ENCODE measurements at places on chromosomes 2 and 18.

- DNase-seq = no peak
These were observed 56.6 kb downstream of the CLHC1 start for GRCh38 chr2:55175254-55176093.

DNA sequence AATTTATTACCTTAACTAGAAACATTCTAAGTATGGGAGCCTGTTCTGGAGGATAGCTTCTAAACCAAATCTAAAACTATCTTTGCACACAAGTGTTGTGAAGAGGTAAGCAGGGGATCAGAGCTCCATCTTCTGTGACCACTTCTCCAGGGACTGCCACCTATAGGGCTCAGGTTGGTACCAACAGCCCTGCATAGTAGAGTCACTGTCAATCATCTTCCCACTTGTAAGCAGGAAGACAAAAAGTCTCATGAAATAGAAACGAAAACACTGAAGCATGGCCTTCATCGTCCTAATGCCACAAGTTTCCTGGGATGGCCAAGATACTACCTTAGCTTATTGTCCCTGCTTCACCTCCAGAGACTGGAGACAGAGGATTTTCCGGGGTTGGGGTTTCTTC, 43.8 kb downstream of the KANSL3 start:
- DNase-seq = no peak

DNA sequence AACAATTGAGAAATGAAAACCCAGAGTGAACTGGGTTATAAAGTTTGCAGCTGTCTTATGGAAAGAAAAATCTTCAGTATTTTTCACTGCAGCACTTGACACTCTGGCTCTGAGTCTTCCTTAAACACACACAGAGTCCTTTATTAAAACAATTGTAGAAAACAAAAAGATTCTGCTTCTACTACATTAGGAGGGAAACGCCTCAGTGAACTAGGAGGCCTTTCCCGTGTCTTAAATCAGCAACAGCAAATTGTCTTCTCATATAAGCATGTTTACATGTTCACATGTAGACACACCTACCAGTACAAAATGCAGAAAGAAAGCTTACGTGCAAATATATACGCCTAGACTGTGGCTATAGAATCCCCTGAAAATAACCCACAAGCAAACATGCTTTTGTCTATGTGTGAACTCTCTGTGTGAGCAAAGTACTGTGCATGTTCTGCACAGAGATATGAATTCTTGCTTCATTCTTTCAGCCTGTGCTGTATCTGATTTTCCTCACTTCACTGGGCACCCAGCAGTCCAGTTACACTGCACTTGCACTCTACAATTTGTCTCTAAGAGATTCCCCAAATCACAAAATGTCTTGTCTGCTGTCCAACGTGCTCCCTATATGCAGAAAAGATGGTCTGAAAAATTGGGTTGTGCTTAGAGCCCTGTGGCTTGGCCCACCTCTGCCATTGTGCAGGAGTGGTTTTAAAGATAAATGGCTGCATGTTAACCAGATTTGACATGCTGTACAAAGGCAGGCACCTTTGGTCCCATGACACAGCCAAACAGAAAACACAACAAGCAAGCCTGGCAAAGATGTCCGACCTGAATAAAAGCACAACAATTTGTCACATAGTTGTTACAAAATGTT, 24.5 kb downstream of the ZEB2 start:
- DNase-seq = no peak

DNA sequence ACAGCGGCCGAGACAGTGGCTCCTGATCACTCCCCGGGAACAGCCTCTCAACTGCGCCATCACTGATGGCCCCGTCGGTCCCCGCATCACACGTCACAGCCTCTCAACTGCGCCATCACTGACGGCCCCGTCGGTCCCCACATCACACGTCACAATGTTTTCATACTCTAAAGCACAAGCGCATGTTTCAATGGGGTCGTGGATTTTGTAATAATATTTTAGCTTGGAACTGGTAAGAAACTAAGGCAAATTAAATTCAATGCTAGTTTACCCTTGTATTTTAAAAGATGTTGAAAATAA, 44.2 kb upstream of the CTDP1 start:
- no peak for DNase-seq

- no peak for DNase-seq
These were observed 14.0 kb upstream of the PRKCE start for GRCh38 chr2:45637440-45637839.

GRCh38 chr2:69482471-69482870, 45.2 kb upstream of the NFU1 start:
- DNase-seq = no peak

DNA sequence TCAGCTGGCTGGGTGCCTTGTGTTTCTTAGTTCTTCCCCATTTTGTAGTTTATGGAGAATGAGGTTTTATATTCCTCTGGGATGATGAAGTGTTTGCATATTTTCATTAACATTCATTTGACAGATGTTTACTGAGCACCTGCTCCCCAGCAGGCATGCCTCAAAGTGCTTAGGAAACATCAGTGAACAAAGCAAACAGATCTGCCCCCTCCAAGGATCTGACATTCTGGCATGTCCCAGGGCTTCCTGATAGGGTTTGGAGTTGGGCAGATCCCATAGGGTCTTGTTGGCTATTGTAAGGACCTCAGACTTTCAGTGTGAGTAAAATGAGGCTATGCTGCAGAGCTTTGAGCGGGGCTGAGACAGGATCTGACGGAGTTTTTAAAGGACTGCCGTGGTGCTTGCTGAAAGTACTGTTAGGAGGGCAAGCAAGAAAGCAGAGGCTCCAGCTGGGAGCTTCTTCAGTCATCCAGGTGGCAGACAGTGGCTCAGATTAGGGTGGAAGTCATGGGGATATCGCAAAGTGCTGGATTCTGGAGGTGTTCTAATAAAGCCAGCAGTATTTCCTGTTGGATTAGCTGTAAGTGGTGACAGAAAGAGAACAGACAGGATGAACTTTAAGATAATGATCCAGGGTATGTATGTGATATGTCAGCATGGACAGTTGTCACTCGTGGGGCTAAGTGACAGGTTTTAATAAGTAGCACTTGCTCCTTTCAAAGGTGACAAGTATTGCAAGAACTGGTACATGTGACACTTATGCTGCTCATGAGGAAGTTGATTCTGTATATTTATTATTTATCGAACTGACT, 11.3 kb upstream of the IAH1 start:
- DNase-seq = no peak

DNA sequence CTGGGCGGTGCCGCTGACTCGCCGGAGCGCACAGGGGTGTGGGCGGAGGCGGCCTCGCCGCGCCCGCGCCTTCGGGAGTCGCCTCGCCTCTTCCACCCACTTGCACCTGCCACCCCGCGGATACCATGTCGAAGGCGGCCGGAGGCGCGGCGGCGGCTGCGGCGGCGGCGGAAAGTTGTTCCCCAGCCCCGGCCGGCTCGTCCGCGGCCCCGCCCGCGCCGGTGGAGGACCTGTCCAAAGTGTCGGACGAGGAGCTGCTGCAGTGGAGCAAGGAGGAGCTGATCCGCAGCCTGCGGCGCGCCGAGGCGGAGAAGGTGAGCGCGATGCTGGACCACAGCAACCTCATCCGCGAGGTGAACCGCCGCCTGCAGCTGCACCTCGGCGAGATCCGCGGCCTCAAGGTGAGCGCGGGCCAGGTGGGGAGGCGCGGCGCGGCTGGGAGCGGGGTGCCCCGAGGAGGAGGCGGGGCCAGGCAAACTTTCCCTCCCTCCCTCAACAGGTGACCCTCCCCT, 766 bp downstream of the CCDC85A start:
- no peak for DNase-seq

DNA sequence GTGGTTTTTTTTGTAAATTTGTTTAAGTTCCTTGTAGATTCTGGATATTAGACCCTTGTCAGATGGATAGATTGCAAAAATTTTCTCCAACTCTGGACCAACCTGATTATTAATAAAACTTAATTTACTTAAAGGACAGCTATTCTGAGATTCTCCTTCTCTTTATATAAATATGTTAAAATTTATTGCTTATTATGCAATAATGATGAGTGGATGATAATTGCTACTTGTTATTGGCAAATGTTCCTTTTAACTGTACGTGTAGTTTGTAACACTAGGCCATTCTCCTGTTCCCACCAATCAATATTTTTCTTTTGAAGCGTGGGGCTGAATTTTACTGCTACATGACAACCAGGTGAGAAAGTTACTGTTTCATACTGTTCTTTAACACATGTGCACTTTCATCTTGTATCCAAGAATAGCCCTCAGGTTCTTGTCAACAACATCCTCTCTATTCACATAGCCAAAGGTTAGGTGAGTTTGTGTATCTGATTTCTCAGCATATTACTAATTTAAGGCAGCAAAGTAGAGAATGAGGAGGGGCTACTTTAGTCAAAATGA, 16.6 kb upstream of the STK17B start:
- no peak for DNase-seq

DNA sequence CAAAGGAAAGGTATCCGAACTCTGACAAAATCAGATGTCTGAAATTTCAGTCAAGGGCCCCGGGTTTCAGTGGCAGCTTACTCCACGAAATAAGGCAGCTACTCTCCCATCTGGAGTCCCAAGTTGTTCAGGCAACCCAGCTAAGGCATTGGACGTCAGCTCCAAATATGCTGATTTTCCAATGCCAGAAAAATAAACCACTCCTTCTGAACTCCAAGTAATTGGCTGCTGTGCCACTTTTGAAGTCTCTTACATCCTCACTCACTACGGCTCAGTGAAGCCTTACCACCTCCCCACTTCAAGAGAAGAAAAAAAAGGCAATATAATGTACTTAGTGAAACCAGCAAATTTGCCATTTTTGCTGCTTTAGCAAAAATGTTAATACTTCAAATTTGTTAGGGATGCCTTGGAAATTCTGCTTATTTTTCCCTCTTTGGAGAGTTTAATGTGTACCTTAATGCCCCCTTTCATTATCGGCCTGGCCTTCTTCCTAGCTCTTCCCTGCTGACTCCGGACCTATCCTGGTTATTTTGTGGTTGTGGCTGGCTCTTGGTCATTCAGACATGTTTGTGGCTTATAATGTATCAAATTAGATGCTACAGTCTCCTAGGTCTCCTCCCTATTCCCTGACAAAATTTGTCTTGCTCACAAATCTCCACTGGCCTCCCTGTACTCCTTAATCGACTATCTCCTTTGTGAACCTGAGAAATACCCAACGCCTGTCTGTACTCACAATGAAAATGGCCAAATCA, 589.2 kb upstream of the ZEB2 start:
- no peak for DNase-seq

DNA sequence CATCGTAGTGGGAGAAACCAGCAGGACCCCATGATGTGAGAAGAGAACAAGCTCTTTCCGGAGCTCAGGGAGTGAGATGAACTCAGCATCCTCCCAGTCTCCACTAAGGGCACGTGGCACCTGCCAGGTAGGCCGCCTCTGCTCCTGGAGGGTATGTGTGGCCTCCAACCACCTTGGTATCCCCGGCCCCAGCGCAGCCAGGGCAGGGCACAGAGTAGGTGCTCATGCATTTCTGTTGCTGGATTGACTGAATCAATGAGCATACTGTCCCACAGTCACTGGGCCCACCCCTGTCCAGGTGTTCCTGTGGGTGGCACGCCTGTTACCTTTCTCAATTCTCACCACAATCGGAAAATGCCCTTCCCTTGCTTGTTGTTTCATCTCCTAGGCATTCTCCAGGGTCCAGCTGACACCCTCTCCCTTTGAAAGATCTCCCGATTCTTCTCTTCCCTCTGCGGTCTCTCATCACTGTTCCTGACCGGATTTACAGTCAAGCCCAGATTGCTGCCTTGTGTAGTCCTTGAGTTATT, 138.5 kb upstream of the SMAD2 start:
- DNase-seq = no peak

DNA sequence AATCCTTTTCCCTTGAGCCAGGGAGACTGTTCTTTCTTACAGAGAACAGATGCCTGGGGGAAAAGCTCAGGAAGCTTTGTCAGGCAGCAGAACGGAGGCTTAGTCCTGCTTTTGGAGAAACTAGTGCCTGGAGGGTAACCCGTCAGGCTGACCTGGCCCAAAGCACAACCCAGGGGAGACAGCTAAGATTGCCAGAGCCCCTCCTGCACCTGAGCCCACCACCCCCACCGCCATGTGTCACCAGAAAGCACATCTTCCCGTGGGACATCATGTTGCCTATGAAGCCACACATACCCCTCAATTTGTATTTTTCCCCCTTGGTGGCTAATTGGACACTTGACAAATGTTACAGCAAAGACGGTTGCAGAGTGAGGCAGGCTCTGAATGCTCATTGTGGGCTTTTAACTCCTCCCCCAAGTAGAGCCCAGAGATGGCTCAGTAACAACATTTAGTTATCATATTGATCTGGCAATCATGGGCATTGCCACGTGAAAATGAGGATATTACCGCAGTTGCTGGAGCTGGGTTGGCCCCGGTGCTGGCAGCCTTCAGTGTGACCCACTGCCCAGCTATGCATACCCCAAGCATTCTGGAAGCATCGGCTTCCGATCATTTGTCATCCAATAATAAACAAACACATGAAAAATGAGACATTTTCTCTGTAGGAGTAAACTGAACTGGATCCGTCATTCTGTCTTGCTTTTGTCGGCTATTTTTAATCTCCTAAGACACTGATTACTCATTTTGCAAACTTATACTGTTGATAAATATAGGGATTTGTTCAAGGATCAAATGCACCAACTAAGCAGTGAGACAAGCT, 229.5 kb downstream of the ATAD2B start:
- no peak for DNase-seq

DNA sequence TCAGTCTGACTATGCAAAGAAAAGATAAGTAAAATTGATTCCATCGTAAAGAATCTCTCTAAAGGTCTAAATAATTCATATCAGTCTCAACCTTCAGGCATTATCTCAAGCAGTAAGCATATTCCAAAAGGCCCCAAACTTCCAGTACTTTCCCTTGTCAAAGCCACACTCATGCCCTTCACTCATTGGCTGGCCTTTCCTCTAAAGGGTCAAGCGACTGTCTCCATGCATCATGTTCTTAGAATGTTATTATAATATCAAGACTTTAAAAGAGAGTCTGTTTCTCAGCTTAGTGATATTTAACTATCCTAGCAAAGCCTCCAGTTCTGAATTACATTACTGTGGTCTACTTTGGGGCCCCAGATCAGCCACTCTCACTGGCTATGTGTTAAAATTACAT, 271.3 kb downstream of the MREG start:
- DNase-seq = no peak

DNA sequence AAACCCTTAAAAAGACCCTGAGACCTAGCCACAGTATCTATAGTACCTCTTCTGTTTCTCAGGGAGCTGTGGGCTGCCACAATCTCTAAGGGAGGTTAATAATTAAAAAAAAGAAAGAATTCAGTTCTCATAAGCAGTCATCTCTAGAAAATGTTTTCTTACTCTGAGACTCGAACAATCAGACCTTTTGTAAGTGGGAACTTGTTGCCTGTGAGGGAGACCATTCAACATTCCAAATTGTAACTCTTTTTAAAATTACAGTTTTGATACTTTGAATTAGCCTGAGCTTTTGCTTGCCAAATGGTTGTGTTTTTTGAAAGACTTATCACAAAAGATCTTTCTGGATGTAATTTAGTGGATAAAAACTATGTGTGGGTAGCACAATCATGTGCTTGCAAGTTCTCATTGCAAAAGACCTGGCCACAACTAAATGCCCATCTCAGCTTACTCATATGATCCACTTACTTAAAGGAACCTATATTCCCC, 33.3 kb downstream of the IL1R2 start:
- no peak for DNase-seq

GRCh38 chr18:35969676-35970075, 2.8 kb upstream of the RMP24 start:
- DNase-seq = no peak

GRCh38 chr2:54512183-54512582, 56.1 kb downstream of the SPTBN1 start:
- DNase-seq = no peak

GRCh38 chr2:33083699-33084387, 137.1 kb downstream of the LTBP1 start:
- no peak for DNase-seq

GRCh38 chr18:27206411-27206810, 21.3 kb upstream of the CHST9 start:
- no peak for DNase-seq

GRCh38 chr18:22377769-22378168, 39.9 kb downstream of the CTAGE1 start:
- DNase-seq = no peak

Data from stimulated activated CD8-positive, alpha-beta memory T cell treated with anti-CD3 and anti-CD28 coated beads, Interleukin-4, amount 100 ng/mL, for 4 hours (primary cell).